NCI-H460 (cell line): ENCODE measurements at places on chromosomes 1 and 21. TPM values are rescaled to one million over a fixed set of nuclear protein-coding genes. Genes with fewer than 3 reads are reported as not detected.

GRCh38 chr21:24577301-24577700, 1030.0 kb downstream of the MRPL39 start:
- no peak for DNase-seq

DNA sequence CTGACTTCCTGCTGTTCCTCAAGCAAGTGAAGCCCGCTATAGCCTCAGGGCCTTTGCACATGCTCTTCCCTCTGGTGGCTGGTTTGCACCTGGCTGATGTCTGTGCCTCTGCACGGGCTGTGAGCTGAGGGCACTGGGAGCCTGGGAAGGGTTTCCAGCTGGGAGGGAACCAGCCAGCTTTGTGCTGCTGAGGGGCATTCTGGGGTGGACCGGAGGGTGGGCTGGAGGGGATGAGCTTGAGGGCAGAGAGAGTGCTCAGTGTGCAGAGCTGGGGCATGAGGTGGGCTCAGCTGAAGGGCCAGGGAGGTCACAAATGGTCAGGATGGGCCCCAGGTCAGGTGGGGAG, 305.7 kb downstream of the MATN1 start:
- no peak for DNase-seq

DNA sequence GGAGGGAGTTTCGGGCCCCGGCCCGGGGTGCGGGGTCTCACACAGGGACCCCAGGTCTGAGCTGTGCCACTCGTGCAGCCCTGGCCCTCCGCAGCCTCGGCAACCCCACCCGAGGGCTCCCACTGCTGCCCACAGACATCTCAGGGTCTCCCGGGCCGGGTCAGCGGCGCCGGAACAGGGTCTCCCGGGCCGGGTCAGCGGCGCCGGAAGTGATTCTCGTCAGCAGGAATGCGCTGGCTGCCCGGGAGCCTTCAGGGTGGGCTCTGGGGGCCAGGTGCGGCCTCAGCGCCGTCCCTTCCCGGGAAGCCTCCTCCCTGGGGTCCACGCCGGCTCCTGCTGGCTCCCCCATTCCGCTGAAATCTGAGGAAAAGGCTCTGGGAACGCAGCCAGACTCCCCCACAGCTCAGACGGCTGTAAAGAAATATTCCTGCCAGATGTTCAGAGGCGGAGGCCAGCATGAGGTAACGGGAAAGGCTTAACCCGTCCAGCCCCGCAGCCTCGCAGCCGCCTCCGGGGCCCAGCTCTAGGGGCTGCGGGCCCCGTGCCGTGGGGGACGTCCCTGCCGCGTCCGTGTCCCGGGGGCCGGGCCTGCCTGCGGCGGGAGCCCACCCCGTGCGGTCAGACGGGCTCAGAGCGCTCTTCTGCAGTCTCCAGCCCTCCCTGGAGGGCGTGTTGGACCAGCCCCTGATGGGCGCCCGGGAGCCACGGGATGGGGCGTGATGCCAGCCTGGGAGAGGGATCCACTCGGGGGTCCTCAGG, 8.7 kb upstream of the COL6A1 start:
- no peak for DNase-seq

DNA sequence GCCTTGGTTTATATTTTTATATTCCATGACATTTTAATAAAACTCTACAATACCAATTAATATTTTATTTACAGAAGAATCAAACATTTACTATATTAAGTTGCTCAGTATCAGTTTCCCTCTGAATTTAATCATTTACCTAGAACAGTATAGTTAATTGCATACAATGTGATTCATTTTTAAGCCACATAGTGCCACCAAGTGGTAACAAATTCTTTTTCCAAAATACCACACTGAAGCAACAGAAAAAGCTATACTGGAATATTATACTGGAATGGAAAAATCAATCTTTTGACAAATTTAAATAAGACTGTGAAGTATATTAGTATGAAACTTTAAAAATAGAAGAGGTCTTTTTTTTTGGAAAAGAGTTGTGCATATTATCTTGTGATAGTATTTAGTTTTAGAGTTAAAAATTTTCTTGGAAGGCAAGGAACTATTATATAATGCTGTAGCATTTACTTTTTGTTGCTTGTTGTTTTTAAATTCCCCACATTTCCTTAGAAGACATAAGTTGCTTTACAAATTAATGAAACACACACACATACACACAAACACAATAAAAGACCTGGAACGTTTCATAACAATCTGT, 57.3 kb downstream of the ZNF644 start:
- DNase-seq, result peak; percentile 5

DNA sequence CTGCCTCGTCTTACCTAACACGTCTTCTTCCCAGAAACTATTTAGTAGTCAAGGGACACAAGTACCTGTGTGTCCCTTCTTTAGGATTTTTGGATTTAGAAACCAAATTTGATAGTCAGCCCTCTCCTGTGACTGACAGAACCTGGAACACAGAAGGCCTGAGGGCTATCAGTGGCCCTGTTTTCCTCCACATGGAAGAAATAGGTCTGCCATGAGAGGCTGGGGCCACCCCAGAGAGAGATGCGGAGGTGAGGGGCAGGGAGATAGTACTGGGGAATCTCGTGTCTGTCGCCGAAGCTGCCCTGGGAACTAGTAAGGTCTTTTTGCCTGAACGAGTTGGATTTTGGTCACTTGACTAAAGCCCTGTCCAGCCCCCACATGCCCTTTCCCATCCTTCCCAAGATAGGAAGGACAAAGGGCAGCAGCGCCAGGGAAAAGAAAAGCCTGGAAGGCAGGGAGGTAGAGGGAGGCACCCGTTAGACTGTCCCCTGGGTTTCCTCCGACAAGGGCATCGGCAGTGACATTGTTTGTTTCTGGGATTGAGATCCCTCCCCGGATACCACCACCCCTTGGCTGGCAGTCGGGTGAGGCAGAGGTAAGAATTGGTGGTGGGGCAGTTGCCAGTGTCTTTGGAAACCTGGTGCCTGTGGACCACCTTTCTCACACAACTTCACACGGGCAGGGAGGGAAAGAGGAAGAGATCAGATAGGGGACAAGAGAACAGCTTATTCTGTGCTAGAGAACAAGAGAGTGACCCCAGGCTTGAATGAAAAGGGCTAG, 19.8 kb downstream of the SMIM12 start:
- DNase-seq, result no peak

GRCh38 chr1:179586107-179586823, 5.4 kb upstream of the TDRD5 start:
- peak; percentile 65 for DNase-seq

TRIM67 gene
- 0.07 and 0.12 TPM in 2 replicates for total RNA-seq

- DNase-seq, result no peak
These were observed 7.2 kb downstream of the CEP170 start for GRCh38 chr1:243247901-243248300.

GRCh38 chr21:15140321-15141019, 75.7 kb upstream of the NRIP1 start:
- no peak for DNase-seq

- DNase-seq, result no peak
These were observed 108.6 kb downstream of the SIM2 start for GRCh38 chr21:36807422-36807928.

DNA sequence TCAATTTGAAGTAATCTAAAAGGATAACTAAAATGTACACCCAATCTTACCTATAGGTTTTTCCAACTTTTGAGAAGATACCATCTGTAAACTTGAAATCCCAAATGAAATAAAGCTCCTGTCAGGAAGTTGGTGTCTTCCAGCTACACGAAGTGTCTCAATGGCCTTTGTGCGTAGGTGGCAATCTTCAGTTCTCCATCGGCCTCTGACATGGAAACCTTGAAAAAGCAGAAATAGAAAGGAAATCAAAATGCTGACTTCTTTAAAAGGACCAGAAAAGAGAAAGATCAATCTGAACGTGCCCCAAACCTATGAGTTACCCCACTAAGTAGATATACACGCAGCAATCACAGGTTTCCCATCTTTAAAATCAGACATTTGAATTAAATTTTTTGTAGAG, 10.0 kb downstream of the MKNK1 start:
- DNase-seq, result no peak

- no peak for DNase-seq
These were observed 124.3 kb downstream of the VAV3 start for GRCh38 chr1:107840725-107841124.

MTMR11 gene
- 8.7 and 10.5 TPM in 2 replicates for total RNA-seq

DNA sequence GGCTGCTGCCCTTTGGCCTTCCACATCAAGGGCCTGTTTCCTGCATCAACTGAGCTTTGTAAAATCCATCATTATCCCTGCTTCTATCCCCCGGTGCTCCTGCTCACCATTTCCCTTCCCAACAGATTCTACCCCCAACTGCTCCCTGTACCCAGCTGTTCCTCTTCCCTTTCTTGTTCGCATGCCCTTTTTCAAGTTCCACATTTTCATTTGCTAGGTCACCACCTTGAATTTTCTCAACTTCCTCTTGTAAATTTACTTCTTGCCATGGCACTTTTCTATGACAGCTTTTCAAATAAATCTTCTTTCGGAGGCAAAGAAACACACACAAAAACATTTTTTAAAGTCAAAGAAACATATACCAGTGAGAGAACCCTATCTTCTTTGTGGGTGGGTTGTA, 330.5 kb upstream of the ADGRL2 start:
- DNase-seq, result no peak

DNA sequence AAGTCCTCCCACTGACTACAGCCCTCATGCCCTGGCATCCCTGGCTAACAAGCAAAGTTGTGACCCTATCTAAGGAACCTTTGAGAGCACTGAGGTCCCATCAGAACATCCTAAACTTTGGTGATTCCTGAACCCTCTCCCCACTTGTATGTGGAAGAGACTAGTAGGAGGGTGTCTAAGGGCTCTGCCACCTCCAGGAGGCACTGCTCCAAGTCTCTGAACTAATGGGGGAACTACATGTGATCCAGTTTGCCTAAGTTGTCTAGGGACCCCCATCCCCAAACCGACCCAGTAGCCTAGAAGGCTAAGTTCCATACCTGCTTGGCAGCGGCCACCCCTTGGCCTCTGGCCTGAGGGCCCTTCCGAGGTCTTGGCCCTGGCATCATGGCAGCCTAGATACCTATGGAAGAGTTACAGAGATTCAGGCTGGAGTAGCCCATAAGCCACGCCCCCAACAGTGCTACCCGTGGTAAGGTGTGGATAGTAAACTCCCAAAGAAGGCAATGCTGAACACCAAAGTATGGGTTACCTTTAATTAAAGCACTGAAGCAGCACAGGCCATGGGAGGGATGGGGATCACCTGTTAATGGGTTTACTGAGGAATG, 1.7 kb downstream of the CC2D1B start:
- no peak for DNase-seq

DNA sequence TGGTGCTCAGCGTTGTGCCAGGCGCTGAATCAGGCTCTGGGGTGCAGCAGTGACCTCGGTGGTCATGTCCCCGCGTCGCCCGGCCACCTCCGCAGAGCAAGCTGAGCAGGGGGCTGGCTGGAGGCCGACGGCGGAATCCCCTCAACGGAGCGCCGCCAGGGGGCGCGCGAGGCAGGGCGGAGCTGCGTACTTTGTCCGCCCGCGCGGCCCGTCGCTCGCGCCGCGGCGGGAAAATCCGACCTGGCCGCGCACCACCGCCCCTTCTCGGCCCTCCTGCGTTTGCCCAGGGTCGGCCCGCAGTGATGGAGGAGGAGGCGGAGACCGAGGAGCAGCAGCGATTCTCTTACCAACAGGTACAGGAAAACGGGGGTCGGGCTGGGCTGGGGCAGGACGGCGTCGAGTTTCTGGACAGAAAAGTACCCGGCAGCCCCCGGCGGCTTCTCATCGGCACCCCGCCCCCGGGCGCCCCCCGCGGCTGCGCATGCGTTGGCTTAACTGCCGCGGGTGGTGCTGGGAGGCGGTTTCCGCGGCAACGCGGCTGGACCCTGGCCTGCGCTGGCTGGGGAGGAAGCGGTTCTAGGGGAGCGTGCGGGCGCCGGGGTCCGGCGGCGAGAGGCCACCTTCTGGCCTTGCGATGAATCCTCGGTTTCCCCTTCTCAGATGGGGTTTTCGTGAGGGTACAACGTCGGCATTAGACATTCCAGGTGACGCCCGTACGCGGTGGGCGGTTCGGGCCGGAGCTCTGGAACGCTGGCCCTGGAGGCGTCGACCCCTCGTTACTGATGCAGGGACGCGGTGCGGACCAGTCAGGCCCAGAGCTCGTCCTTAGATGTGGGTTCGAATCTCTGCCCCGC, at the start of gene CENPS:
Gene CENPS, plus strand, starts transcription at position 218 of the 854 bp plus-strand sequence. Its CDS starts 85 bp downstream, at position 303.
- DNase-seq, result peak; percentile 75

- no peak for DNase-seq
These were observed 31.4 kb downstream of the PDE4B start for GRCh38 chr1:65824103-65824502.

DNA sequence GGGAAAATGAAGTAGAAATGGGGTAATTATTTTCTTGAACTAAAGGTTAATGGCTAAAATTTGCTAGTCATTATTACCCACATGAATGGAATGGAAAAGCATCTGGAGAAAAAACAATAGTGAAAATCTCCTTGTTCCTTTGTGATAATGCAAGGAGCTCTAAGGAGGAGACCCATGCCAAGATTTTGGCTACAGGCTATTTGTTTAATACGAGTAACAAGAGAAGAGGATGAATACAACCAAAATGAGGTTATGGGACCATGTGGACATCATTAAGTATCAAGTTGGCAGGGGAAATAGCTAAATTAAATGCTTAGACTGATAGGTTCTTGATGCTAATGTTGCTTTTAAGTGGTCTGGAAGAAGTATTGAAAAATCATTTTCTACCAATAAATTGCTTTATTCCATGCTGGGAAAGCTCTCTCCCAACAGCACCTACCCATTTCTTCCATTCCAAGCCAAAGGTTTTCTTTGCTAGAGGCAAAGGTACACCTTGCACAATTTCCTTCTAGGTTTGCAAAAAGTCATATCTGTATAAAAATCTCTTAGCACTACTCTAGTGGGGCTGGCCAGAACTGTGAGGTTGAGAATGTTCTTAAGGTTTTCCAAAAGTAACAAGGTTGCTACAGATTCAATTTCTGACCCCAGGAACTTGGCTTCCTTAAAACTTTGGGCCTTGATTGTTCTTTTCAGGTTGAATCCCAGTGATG, 100.2 kb downstream of the SMYD2 start:
- DNase-seq, result no peak
